ENCODE measurements at places on chromosomes 2 and 18.

- DNase-seq, result no peak
These were observed 23.3 kb downstream of the CTAGE1 start for GRCh38 chr18:22394428-22394827.

DNA sequence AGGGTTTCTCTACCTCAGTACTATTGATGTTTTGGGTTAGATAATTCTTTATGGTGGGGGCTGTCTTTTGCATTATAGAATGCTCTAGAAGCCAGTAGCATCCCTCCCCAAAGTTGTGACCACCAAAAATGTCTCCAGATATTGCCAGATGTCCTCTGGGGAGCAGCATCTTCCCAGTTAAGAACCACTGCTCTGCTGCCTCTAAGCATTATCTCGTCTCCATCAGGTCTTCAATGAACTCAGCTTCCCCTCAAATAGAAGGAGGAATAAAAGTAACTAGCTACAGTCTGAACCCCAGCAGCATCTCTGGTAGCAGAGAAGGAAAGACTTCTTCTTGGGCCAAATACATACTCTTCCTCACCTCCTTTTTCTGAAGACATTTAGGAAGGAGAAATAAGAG, 244.1 kb downstream of the AGPS start:
- DNase-seq, result no peak

DNA sequence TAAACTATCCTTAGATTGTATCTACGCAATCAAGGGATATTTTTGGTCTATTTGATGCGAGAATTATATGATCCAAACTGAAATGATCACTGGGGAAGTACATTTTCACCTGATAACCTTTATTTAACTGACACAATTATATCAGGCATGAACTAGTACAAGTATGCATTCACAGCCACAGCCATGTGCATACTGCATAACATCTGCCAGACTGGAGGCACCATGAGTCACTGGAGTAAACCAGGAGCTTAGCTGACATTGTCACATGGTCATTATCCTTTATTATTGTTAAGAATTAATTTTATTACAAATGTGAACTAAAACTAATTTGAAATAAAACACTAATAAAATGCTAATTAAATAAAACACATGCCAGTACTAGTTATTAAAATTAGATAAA, 1127.1 kb downstream of the DPP10 start:
- DNase-seq, result no peak

- no peak for DNase-seq
These were observed 212.8 kb downstream of the CDCA7 start for GRCh38 chr2:173567493-173567892.

DNA sequence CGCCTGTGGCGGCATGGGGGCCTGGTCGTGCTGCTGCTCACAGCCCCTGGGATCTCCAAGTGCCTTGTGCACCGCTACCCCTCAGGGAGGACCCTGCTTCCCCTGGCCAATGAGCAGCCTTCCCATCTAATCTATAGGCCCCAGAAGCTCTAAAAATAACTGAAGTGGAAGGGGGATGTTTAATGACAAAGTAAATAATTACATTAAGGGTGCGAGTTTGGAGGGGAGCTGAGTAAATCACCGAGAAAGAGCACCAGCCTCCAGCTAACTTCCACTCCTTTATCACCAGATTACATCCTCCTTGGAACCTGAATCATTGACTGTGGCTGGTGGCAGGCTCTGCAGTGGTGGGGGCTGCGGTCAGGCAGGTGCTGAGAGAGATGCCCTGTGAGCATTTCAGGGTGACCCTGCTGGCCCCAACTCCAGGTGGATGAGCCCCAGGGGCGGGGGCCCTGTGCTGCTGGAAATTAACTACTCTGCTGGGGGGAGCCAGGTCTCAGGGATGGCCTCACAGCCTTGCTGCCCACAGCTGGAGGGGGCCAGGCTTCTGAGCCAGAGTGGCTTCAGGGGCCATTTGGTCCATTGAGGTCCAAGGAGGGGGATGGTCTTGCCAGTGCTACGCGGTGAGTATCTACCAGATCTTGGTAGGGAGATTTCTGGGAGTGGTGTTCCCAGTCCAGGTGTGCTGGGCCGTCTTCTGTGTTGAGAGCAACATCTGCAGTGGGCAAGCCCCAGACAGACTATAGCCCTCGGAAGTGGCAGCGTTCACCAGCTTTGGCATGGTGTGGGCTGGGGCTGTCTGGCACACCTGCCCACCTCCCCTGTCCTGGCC, 74.2 kb downstream of the GLI2 start:
- DNase-seq, result no peak

GRCh38 chr2:103788389-103788788, 1026.6 kb downstream of the TMEM182 start:
- no peak for DNase-seq

- no peak for DNase-seq
These were observed 6.6 kb downstream of the SIX2 start for GRCh38 chr2:45002686-45003085.

- DNase-seq, result no peak
These were observed 107.3 kb downstream of the PLCL1 start for GRCh38 chr2:197911667-197912066.

- no peak for DNase-seq
These were observed 162.2 kb downstream of the LRRC30 start for GRCh38 chr18:7393080-7393479.

GRCh38 chr18:57353940-57354461, 1.6 kb downstream of the ST8SIA3 start:
- DNase-seq, result peak; percentile 23

DNA sequence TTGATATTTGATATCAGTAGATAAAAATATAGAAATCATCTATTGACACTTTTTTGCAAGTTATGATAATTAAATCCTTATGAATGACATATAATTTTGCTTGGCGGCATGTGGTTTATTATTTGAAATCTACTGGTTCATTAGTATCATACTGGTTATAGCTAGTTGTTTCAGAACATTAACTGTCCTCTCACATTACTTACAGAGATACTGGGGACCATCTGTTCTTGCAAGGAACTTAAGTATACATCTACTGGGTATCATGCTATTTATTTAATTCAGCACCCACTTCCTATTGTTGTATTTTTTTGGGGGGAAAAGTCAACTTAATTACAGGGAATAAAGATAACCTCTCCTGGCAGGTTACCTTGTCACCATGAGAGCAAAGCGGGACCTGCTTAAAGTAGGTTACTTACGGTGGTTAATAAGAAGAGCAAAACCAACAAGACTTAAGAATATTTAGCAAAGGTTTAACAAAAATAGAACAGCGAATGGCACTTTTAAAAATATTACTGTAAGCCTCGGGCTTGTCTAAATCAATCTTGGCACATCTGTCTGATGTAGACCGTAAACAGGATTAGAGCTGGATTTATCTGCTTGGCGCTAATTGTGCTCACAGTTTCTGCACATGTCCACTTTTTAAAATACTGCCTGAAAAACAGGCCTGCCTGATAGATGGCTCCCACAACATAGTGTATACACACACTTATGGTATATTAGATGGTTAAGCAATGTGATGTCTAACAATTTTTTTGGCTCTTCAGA, 41.8 kb downstream of the CERKL start:
- no peak for DNase-seq

DNA sequence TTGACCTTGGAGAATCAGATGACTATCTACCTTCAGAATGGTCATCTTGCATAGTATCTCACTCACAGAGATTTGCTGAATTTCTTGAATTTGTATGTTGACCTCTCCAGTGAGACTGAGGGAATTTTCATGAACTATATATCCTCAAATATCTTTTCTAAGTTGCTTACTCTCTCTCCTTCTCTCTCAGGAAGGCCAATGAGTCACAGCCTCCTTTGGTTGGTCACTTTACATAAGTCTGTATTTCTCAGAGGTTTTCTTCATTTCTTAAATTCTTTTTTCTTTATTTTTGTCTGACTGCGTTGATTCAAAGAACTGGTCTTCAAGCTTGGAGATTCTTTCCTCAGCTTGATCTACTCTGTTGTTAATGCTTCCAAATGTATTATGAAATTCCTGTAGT, 51.7 kb downstream of the VIT start:
- no peak for DNase-seq

DNA sequence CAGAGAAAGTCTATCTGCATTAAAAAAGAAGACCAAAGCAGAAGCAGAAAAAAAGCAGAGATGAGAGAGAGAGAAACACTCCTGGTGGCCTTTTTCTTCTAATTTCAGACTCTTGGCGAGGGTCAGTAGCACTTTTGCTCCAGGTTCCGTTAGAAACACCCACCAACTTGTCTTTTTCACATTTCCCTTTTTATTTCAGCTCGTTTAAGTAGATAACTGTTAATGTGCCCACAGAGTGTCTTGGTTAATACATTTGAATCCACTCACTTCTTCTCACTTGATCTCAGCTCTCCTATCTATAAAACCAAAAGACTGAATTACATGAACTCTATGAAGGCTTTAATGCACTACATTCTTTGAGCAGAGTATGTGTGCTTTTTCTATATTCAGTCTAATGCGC, 63.1 kb downstream of the AAK1 start:
- no peak for DNase-seq

- DNase-seq, result no peak
These were observed 223.0 kb downstream of the UBE2E3 start for GRCh38 chr2:181203412-181203811.

GRCh38 chr2:179354296-179354695, 89.7 kb upstream of the SESTD1 start:
- no peak for DNase-seq

GRCh38 chr2:15748736-15749323, 157.2 kb downstream of the DDX1 start:
- no peak for DNase-seq

Measured in GM12892 (cell line).